ENCODE measurements at places on chromosomes 4 and X.
A peak's percentile ranks its signal among the peaks of the same experiment; 100 is the strongest.

GRCh38 chrX:106927023-106927422, 6.8 kb downstream of the CLDN2 start:
- no peak for DNase-seq

DNA sequence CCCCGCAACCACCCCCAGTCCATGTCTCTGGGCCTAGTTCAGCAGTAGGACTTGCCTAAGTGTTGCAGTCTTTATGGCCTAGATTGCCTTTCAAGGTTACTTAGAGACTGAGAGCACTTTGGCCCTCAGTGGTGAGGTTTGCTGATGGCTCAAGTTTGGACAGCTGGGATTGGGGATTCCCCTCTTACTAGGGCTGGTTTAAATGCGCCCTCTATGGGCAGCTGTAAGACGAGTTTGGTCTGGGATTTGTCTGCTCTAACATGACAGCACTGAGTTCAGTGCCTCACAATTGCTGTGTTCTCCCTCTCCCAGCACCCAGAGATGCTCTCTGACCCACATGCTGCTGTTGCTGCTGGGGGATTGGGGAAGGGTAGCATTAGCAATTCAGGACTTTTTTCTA, 23.1 kb downstream of the DACH2 start:
- DNase-seq = no peak

DNA sequence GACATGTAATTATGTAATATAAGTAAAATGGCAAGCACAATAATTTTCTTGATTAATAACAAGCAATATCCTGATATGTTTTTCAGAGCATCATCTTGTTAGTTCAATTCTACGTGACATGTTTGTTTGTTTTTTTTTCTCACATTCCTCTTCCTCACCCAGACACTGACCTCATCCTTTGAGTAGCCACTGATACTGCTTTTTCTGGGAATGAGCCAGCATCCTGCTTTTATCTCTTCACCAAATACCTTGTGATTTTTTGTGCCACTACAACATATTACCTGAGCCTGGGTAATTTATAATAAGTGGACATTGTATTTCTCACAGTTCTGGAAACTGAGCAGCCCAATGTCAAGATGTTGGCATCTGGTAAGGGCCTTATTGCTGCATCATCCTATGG, 484.0 kb downstream of the NAF1 start:
- DNase-seq = no peak

GRCh38 chr4:126664839-126665238, 967.9 kb upstream of the INTU start:
- no peak for DNase-seq

DNA sequence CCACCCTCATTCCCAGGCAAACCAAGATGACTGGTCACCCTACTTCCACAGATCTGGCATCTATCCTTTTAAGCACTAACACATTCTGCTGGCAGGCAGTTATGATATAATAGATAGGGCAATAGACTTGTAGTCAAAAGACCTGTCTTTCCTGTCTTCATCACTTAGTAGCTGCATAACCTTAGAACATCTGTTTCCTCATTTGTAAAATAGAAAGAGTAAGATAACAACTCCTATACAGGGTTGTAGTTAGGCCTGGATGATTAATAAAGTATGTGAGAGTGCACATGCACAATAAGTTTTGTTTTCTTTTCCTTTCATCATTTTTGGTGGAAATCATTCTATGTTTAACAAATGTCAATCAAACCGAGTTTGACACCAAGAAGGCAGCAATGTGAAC, 72.1 kb downstream of the GPR82 start:
- DNase-seq = no peak

GRCh38 chr4:155428128-155428527, 51.4 kb upstream of the MAP9 start:
- DNase-seq = no peak

DNA sequence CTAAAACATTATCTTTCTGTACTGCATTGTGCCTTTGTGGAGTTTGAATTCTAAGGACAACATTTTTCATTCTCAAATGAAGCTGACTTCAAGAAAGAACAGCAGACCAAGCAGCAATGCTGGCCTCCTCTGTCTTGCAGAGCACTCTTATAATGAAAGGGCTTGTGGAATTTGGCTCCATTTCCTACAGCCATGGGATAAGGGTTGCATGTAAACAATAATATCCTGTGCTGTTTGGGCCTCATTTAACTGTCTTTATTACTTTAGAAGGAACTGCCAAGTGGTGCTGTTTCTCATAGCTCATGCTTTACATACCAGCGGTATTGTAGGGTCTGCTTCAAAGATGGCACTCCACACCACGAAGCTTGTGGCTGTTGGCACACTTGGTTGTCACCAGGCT, 111.4 kb upstream of the EOLA2 start:
- peak; percentile 3 for DNase-seq

DNA sequence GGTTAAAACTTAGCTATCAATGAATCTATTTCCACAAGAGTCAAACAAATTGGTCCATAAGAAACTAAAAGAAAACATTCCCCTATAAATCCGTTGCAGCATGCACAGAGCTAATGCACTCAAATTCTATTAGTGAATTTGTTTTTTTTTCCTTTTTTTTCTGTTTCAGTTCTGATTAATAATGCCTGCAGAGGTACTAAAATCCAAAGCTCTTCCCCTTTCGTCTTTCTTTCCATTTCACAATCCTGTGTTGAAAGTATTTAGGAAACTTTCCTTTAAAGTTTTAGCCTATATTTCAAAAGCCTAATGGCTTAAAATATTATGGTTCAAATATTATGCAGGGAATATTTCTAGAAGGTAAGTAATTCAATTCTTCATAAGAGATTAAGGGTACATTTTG, 45.9 kb upstream of the VEGFD start:
- DNase-seq = no peak

DNA sequence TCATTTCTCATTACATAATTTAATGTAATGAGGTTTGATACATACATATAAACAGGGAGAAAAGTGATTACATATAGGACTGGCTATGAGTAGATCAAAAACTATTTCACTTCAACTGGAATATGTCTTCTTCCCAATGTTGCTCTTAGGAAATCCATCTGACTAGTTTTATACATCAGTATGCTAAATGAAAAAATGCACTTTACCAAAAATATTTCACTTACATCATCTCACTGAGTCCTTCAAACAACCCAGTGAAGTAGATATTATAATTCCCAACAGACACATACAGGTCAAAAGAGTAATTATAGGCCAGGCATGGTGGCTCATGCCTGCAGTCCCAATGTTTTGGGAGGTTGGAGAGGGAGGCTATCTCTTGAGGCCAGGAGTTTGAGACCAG, 215.9 kb downstream of the MID1 start:
- no peak for DNase-seq

DNA sequence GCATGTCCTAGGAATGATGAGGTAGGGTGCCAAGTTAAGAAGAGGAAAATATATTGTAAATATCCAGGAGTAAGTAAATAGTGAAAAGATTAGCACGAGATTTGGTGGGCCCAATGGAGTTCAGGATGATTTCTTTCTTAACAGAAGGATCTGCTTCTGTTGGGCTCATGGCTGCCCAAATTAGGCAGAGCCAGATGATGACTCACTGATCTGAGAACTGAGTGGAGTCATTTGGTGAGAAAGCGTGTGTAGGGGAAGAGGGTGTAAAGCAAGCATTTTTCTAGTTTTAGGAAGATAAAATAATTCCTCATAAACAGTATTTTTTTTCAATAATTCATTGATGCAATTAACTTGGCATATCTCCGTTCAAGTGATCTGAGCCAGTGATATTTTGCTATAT, 1.6 kb downstream of the TBX22 start:
- DNase-seq = no peak

- DNase-seq = no peak
These were observed at the start of gene CDX4 for GRCh38 chrX:73446831-73447230. Gene CDX4 (plus strand): TSS chrX:73447053. CDS start chrX:73447254, 201 bp downstream.

GRCh38 chr4:73508651-73509050, 27.1 kb downstream of the AFM start:
- DNase-seq = no peak

DNA sequence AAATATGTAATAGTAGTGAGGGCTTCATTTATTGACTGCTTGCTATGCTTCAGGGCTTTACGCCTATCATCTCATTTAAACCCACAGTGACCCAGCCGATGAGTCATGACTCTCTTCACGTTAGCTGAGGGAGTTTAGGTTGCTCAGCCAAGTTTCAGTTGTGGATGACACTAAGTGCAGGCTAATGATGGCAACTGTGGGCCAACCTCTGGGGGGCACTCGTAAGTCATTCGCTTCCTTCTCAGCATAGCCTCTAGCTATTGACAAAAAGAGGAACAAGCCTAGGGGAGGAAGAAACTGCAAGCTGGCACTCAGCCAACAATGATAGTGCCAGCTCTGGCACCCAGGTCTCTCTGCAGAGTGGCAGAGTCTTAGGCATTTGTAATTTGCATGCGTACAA, 325.0 kb downstream of the ARHGAP10 start:
- no peak for DNase-seq

- no peak for DNase-seq
These were observed 4.3 kb downstream of the PGRMC1 start for GRCh38 chrX:119240356-119240755.

GRCh38 chr4:43987331-43987944, 461.2 kb downstream of the KCTD8 start:
- DNase-seq = no peak
